ENCODE measurements at places on chromosomes 6 and 20.

DNA sequence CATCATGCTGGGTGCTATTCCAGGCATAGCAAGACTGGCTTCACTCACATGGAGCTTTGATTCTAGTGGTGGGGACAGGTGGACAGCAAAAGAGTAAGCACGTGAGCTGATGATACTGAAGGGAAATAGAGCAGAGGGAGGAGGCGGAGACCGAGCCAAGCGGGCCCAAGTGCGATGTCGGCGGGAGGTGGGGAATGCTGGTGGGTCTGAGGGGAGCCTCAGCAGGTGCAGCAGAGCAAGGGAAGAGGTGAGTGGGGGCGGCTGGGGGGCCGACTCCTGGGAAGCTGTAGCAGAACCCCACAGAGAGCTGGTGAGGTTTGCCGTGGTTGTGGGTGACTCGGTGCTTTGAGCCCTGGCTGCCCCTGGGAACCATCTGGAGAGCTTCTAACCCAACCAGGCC, 10.2 kb downstream of the RTEL1 start:
- no peak for DNase-seq

DNA sequence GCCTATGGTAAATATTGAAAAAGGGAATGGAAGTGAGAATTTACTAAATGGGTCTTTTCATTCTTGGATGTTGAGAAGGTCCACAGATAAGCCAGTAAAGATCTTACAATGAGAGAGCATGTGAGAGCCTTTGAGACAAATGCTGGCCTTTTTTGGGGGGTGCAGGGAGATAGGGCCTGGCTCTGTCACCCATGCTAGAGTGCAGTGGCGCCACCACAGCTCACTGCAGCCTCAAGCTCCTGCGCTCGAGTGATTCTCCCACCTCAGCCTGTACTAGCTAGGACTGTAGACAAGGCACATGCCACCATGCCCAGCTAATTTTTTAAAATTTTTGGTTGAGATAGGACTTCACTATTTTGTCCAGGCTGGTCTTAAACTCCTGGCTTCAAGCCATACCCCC, 63.2 kb upstream of the TMEM181 start:
- no peak for DNase-seq

- no peak for DNase-seq
Observed at GRCh38 chr6:109285366-109285765, 96.9 kb downstream of the CD164 start.

DNA sequence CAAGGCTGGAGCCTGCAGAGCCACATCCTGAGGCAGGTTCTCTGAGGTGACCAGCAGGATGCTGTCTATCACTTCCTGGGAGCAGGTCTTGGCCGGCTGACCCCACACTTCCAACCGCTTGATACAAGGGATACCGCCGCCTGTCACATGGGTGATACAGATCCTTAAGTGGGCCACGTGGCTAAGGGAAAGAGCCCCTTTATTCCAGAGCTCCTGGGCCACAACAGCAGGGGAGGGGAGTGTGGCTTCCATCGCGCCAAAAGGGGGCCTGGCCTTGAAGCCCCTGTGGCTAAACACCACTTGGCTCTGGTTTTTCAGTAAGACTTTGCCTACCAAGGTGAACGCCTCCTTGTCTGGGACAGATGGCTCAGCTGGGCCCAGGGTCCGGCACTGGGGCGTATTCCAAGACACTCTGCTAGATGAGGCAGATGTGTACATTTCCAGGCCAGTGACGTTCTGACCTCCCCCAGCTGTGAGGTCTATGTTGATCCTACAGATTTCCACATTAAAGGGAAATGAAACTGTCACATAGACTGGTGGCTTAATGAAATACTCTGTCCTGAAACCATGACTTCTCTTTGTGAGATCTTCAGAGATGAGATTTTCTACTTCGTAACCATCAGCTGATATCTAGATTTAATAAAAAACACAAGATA, 37.6 kb upstream of the AVP start:
- DNase-seq = no peak

DNA sequence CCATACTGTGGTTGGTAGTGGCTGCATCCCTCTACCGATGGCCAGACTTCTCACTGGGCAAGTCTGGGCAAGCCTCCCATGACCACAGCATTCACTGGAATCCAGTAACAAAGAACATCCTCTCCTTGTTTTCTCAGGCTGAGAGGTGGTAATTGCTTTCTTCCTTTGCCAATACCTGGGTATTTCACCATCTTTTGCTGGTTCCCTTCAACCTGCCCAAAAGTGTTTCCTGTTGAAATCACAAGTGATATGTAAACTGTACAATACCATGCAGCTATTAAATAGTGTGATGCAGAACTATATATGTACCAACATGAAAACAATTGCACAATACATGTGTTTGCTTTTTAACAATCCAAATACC, at the start of gene PTCHD4:
PTCHD4 (minus strand) TSS at position 55 of the 364 bp plus-strand sequence. CDS start 42,240 bp downstream, outside the sequence.
- DNase-seq = no peak

DNA sequence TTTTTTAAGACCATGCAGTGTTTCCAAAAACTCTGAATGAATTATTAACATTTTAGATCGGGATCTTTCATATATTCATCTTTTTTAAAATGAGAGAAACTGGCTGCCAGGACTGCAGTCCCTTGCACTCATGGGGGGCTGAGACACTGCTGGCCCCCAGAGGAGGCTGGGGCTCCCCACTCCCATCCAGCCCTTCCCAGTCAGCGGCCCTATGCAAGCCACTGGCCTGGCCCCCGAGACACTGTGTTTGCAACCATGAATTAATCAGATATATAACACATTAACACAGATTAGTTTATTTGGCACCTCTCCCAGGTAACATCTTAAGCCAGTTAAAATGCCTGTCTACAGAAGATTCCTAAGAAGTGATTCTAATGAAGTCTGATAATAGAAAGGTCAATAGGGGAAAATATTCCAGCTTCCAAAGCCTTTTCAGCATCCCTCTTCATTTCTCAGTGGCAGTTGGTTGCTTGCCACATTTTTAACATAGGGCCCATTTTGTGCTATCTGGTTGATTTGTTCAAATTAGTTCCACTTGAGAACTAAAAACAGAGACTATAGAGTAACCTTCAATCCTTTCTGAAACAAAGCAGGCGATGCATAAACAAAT, 184.4 kb upstream of the FBXL4 start:
- DNase-seq = no peak

DNA sequence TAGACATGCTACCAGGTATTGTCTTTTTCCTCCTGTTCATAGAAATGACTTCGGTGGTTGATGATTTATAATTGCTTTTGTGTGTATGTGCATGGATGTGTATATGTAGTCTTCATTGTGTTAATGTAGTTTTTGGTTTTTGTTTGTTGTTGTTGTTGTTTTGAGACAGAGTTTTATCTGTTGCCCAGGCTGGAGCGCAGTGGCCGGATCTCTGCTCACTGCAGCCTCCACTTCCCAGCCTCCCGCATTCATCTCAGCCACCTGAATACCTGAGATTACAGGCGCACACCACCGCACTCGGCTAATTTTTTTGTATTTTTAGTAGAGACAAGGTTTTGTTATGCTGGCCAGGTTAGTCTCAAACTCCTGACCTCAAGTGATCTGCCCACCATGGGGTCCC, 75.2 kb downstream of the HFE start:
- no peak for DNase-seq

- peak; percentile 16 for DNase-seq
Observed at GRCh38 chr20:2693286-2694007, 867 bp downstream of the EBF4 start.

- DNase-seq = no peak
Observed at GRCh38 chr6:79231101-79231500, 3.4 kb downstream of the HMGN3 start.

DNA sequence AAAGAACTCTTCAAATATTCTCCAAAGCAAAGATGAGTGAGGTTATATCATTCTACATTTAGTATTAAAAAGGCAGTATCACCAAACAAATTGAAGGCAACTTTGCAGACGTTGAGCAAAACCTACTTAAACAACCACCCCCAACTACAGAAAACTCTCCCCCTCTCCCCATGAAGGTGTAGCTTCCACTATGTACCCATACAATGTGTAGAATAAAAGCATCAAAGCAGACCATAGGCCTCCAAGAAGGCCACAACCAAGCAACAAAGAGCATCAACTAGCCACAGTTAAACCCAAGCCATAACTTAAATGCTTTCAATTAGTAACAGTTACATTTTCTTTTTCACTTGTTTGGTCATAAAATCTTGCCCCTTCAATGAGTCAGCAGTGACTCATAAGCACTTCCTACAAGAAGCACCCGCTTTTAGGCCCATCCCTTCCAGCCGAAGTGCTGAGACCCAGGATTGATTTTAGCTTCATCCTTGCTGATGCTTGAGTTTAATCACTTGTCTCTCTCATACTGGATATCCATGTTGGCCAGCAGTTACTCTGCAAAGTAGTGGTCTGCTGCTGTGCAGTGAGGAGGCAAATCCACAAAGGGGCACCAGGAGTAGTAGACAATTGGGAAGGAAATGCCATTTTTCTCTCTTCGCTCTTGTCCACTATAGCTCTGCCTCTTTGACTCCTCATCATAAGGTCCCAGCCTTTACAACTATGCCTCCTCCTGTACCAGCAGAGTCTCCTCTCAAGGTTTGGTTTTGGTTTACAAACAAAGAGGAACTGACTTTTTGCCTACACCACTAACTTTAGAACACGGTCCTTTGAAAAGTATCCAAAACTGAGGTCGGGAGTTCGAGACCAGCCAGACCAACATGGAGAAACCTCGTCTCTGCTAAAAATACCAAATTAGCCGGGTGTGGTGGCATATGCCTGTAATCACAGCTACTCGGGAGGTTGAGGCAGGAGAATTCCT, 8.4 kb upstream of the NUP153 start:
- no peak for DNase-seq

GRCh38 chr6:149140137-149140909, 177.2 kb upstream of the TAB2 start:
- no peak for DNase-seq

DNA sequence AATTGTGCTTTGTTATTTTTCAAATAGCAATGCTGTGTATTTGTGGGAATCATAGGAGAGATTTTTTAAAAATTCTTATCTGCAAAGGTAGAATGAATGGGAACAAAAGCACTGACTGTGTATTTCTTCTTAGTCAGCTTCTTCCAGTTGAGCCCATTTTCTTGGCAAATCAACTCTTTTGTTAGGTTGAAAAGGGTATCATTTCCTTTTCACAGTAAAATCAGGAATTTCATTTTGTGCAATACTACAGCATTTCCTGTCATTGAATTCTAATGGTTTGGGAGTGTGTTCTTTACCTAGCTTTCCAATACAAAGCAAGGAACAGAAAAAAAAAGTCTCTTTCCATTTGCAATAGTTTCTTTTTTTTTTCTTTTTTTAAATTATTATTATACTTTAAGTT, 19.0 kb upstream of the EXOC2 start:
- DNase-seq = no peak

GRCh38 chr20:58906894-58907293, 54.4 kb downstream of the GNAS start:
- DNase-seq = peak; percentile 62

GRCh38 chr20:2690718-2691117, 1.9 kb upstream of the EBF4 start:
- DNase-seq = no peak

GRCh38 chr20:32128167-32128566, 18.7 kb downstream of the TM9SF4 start:
- DNase-seq = no peak
